ENCODE measurements at places on chromosomes 12 and 14.

DNA sequence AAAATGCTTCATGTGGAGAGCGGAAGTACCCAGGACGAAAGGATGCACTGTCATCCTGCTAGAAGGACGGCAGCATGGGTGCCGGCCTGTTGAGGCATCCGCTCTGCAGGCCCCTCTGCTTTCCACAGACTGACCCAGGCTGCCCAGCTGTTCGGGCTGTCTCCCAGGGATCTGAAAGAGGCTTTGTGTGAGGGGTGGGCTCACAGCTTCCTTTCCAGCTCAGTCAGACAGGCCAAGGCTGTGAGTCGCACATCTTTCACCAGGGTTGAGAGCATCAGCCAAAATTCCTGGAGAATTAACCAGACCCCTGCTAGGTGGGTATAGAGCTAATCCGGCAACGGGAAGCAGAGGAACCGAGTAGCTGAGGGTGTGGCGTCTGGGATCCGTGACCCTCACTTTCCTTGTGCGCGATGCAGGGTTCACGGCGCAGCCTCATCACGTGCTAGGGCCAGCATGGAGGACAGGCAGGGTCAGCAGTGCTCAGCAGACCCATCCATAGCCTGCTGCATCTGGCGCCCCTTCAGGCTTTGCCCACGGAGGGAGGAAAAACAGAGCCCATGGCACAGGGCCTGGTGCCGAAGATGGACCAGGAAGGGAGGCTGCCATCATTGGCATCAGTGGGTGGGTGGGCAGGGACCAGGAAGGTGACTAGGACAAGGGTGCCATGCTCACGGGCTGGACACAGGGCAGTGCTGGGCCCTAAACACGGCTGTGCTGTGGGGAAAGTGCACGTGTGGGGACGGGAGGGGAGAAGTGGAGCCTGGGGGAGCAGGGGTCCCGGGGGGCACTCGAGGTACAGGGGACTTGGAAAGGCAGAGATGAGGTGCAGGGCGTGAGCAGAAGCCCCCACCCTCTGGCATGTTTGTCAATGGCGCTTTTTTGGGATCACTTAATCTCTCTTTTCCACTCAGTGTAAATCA lies 9.2 kb upstream of the SIVA1 start:
- no peak for DNase-seq

GRCh38 chr14:78346747-78347146 lies 176.6 kb downstream of the NRXN3 start:
- DNase-seq: no peak

DNA sequence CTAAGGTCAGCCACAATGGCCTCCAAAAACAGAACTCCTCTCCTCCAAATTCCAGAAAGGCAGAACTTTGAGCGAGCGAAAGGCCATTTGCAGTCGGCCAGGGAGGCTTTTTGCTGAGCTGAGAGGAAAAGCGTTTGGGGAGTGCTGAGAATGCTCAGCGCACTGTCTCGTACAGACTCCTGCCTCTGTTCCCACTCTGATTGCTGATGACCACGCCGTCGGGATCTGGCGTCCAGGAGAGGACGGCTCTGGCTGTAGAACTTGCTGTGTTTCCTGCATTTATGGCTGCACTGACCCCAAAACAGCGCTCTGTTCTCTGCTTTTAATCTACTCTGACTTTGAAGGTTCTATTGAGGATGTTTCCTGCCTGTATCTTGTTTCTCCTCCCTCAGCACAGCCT lies 82.4 kb upstream of the WSCD2 start:
- no peak for DNase-seq

GRCh38 chr12:10279937-10280336 lies 27.7 kb upstream of the KLRD1 start:
- DNase-seq: no peak

- DNase-seq: no peak
Observed at GRCh38 chr12:5384015-5384414, 47.9 kb upstream of the NTF3 start.
